ENCODE measurements at places on chromosomes 6 and 20. TPM values are rescaled to one million over a fixed set of nuclear protein-coding genes. Genes with fewer than 3 reads are reported as not detected.
A peak's percentile ranks its signal among the peaks of the same experiment; 100 is the strongest.

DNA sequence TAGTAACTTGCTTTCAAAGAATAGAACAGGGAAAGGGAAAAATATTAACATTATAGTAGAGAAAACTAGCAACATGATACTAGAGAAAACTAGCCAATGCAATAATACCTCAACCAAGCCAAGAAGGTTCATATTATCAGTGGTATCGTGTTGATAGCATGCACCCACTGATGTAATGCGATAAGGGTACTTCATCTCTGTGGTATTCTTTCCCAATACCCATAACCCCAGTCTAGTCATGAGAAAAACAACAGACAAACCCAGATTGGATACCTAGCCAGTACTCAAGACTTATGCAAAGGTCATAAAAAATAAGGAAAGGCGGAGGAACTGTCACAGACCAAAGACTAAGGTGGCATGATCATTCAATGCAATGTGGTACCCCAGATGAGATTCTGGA, 21.0 kb downstream of the BLOC1S5 start:
- no peaks in the 10 kb centered on the region for H3K4me1 ChIP-seq
- no peaks in the 10 kb centered on the region for H3K27me3 ChIP-seq
- DNase-seq, result no peak
- H3K27ac ChIP-seq, result no peak overlapping the region
- no peak overlapping the region for H3K4me3 ChIP-seq

- H3K27me3 ChIP-seq, result no peaks in the 10 kb centered on the region
- H3K27ac ChIP-seq, result no peak overlapping the region
- peak; percentile 79 for DNase-seq
- H3K4me3 ChIP-seq, result no peak overlapping the region
- H3K4me1 ChIP-seq, result peaks cover 23% of the 10 kb centered on the region
Observed at GRCh38 chr6:157148391-157149323, 174.7 kb downstream of the TMEM242 start.

- H3K4me3 ChIP-seq, result no peak overlapping the region
- no peak for DNase-seq
- no peak overlapping the region for H3K27ac ChIP-seq
- H3K36me3 ChIP-seq, result no peaks in the 10 kb centered on the region
Observed at GRCh38 chr6:152423216-152424103, 213.7 kb downstream of the SYNE1 start.

DNA sequence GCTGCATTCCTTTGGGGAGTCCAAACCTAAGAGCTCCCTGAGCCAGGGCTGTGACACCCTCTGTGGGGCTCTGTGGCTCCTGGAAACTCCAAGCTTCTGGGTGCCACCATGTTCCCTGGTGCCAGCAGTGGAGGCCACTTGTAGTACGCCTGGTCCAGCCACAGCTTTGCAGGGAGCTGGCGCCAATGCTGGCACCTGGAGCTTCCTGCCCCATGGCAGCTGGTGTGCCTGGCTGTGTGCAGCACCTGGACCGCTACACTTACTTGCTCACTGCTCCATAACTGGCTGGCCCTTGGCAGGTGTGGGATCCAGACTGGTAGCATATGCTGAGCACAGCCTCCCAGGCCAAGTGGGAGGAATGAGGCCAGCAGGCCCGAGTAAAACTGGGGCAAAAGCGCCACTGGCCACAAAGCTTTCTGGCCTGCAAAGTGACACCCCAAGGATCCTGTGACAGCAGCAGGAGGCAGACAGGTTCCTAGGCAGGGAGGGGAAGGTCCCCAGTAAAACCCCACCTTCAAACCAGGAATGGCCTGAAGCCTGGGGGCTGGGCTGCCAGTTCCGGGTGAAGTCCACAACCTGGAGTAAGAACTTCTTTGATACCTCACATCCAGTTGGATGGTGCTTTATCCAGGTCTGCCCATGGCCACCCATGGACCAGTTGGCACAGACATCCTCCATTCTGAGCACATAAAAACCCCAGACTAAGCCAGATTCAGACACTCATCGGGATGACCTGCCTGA, 461.0 kb downstream of the TBC1D32 start:
- no peak overlapping the region for H3K27ac ChIP-seq
- no peak for DNase-seq
- H3K4me3 ChIP-seq, result no peak overlapping the region
- H3K27me3 ChIP-seq, result no peaks in the 10 kb centered on the region

DNA sequence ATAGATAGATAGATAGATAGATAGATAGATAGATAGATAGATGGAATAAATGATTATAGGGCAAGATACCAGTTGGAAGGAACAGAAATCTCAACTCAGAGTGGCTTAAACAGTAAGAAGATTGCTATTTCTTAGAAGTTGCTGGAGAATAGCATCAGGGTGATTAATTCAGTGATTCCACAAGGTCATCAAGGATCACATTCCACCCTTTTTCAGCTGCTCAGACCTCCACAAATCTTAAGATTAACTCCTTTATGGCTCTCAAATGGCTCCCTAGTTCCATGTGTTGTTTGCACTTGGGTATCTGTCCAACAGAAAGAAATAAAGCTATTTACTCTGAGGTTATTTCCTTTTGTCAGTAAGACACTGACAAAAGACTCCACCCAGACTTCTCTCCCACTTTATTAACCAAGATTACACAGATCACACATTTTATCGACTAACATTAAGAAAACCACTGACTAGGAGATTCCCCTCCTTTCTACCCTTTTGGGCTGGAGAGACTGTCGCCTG, 68.3 kb upstream of the KIF16B start:
- peaks cover 4% of the 10 kb centered on the region for H3K4me1 ChIP-seq
- DNase-seq, result no peak
- no peak overlapping the region for H3K27ac ChIP-seq
- H3K27me3 ChIP-seq, result no peaks in the 10 kb centered on the region
- no peaks in the 10 kb centered on the region for H3K36me3 ChIP-seq

DNA sequence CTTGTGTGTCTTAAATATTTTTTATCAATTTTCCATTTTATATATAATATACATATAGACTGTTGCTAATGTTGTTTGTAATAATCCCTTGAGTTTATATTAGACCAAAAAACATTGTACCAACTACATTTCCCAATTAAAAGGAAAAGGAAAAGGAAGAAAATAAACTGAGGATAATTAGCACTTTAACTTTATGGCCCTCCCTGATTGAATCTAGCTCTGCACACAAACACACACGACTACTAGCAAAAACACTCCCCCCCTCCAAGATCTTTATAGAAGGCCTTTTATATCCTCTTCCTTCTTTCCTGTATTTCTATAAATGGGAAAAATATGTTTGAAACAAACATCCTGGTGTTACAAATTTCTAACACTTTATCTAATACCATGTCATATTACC, 276.8 kb downstream of the NKAIN2 start:
- no peak overlapping the region for H3K27ac ChIP-seq
- no peaks in the 10 kb centered on the region for H3K4me1 ChIP-seq
- H3K4me3 ChIP-seq, result no peak overlapping the region
- no peaks in the 10 kb centered on the region for H3K36me3 ChIP-seq
- no peak for DNase-seq

DNA sequence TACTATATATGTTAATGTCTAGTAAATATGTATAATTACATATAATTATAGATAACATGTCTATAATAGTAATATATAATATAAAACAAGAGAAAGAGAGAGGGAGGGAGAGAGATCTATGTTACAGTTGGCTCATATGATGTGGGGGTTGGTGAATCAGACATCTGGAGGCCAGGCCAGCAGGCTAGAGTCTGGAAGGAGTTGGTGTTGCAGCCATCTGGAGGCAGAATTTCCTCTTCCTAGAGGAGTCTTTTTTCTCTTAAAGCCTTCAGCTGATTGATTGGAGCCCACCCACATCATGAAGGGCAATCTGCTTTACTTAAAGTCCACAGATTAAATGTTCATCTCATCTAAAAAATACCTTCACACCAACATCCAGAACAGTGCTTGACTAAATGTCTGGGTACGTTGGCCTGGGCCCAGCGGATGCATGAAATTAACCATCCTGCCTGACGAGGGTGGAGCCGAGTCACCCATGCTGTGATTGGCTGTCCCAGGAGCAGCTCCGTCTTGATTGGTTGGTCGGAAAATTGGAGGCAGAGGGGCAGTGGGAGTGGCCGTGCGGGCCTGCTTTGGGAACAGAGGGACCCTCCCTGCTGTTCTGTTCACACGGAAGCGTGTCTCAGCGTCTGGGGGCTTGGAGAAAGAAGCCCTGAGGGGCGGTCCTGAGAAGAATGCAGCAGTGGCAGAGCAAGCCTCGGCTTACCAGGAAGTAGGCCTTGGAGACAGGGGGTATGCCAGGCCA, 392.4 kb downstream of the QKI start:
- H3K4me1 ChIP-seq, result no peaks in the 10 kb centered on the region
- no peak overlapping the region for H3K4me3 ChIP-seq
- no peak overlapping the region for H3K27ac ChIP-seq
- no peaks in the 10 kb centered on the region for H3K27me3 ChIP-seq

- H3K27ac ChIP-seq, result no peak overlapping the region
- DNase-seq, result no peak
- H3K4me1 ChIP-seq, result no peaks in the 10 kb centered on the region
- no peak overlapping the region for H3K4me3 ChIP-seq
- peaks cover 2% of the 10 kb centered on the region for H3K36me3 ChIP-seq
Observed at GRCh38 chr20:51437182-51437924, 105.2 kb downstream of the NFATC2 start.

- no peak for DNase-seq
- no peaks in the 10 kb centered on the region for H3K27me3 ChIP-seq
- H3K4me1 ChIP-seq, result no peaks in the 10 kb centered on the region
- no peak overlapping the region for H3K27ac ChIP-seq
- no peaks in the 10 kb centered on the region for H3K36me3 ChIP-seq
- H3K4me3 ChIP-seq, result no peak overlapping the region
Observed at GRCh38 chr6:104784884-104785283, 74.8 kb downstream of the HACE1 start.

DNA sequence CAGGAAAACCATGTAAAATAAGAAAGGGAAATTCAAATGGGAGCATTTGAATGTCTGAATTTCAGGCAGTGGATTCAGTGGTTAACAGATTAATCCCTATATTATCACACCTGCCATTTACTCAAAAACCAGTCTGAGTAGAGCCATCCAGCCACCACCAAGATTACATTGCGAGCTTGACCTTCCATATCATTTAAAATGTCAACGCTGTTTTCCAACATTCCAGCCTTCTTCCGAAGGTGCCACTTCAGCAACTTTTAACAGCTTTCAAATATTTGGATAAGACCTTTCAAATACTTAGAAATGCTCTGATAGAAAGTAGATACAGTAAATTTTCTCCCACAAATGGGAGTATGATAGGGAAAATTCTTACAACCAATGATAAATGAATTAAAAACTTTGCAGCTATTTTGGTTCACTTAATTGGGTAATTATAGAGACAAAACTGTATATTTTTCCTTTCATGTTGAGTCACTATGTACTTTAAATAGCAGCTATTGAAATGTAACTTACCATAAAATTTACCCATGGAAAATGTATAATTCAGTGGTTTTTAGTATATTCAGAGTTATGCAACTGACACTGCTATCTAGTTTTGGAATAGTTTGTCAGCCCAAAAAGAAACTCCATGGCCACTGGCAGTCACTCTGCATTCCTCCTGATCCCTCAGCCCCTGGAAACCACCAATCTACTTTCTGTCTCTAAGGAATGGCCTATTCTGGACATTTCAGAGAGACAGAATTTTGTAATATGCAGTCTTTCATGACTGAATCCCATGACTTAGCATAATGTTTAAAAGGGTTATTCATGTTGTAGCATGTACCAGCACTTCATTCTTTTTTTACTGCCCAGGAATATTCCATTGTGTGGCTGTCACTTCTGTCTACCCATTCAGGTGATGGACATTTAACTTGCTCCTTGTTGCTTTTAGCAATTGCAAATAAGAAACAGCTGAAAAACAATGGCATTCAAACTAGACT, 21.5 kb downstream of the EZR start:
- peaks cover 26% of the 10 kb centered on the region for H3K4me1 ChIP-seq
- H3K36me3 ChIP-seq, result no peaks in the 10 kb centered on the region
- peak; percentile 37 for DNase-seq
- no peak overlapping the region for H3K4me3 ChIP-seq
- peak overlapping the region; percentile 15 for H3K27ac ChIP-seq

DNA sequence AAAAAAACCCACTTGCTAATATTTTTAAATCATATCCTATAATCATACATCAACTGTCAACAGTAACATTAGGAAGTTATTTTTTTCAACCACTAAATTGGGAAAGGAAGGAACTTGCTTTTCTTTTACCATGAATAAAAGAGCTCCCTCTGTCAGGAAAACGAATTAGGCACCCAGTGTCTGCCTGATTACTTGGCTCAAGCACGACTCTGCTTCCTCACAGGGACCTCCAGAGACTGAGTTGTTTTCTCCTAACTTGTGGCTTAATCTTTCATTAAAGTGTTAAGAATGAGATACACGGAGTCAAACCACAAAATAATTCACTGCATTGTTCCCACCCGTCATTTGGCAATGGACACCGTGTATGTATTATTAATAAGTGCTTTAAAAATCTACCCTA, 1405.1 kb upstream of the EYS start:
- no peak overlapping the region for H3K27ac ChIP-seq
- H3K4me3 ChIP-seq, result no peak overlapping the region
- H3K4me1 ChIP-seq, result no peaks in the 10 kb centered on the region
- no peaks in the 10 kb centered on the region for H3K36me3 ChIP-seq

DNA sequence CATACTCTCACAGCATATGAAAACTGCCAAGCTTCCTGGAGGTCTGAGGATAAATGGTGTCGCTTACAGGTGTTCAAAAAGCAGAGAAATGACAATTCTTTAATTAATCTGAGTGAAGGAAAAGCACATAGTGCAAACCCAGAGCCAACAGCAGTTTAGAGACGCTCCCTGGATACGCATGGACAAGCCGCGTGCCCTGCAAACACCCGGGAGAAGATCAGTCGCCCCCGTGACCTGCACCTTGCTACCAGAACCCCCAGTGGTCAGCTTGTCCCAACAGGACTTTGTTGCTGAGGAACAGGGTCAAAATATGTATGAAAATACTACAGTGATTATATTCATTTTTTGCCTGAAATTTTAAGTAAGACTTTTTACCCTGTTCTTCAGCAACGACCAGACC, 93.9 kb downstream of the PSMG4 start:
- no peak overlapping the region for H3K27ac ChIP-seq
- H3K4me1 ChIP-seq, result peaks cover 46% of the 10 kb centered on the region
- H3K36me3 ChIP-seq, result no peaks in the 10 kb centered on the region
- H3K27me3 ChIP-seq, result no peaks in the 10 kb centered on the region
- H3K4me3 ChIP-seq, result no peak overlapping the region
- no peak for DNase-seq

- no peaks in the 10 kb centered on the region for H3K27me3 ChIP-seq
- H3K4me1 ChIP-seq, result peaks cover 7% of the 10 kb centered on the region
- no peak for DNase-seq
- H3K27ac ChIP-seq, result no peak overlapping the region
- no peak overlapping the region for H3K4me3 ChIP-seq
Observed at GRCh38 chr20:38115205-38115604, 49.9 kb downstream of the TGM2 start.

GRCh38 chr20:1685304-1686052, 27.9 kb upstream of the SIRPG start:
- no peak overlapping the region for H3K4me3 ChIP-seq
- H3K4me1 ChIP-seq, result no peaks in the 10 kb centered on the region
- no peaks in the 10 kb centered on the region for H3K27me3 ChIP-seq
- H3K27ac ChIP-seq, result no peak overlapping the region
- DNase-seq, result no peak

The PGBD1 gene
- total RNA-seq, result 11.5 TPM

The SLC22A16 gene
- total RNA-seq, result 0.66 TPM

The TP53TG5 gene
- total RNA-seq, result 0.69 TPM

The KPNA5 gene
- total RNA-seq, result 45.3 TPM

The PTGIS gene
- 18.4 TPM for total RNA-seq

The CD109 gene
- 11.5 TPM for total RNA-seq

The ADGRG6 gene
- 32.0 TPM for total RNA-seq

The HLA-DOA gene
- total RNA-seq, result 4.6 TPM

The AVP gene
- not detected for total RNA-seq
